Spinal cord (tissue), 10 donors: ENCODE measurements at places on chromosomes 1 and 21. TPM values are rescaled to one million over a fixed set of nuclear protein-coding genes. Genes with fewer than 3 reads are reported as not detected.

DNA sequence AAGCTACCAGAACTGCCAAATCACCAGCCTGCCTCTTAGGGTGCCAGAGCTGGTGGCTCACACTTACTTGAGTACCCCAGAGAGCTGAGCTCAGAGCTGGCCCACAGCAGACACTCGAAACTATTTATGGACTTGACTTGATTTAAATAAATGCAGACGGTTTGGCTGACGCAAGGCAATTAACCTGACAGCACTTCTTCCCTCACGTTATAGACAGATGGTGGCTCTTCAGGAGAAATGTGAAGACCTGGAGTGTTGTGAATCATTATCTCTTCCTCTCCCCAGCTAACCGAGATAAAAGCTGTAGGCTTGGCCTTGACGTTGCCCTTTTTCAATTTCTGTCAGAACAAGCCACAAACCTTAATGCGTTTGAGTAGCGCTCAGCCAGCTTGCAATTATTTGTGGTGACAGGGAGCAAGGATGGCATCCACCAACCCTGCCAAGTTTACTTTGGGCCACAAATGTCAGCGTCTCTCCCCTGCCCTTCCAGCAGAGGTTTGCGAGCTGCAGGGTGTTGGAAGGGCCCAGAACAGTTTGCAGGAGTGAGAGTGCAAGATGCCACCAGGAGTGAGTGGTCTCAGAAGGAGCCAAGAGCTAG lies 34.0 kb upstream of the BCAR3 start:
- DNase-seq: no peak

GRCh38 chr1:231734417-231734816 lies 107.8 kb downstream of the DISC1 start:
- DNase-seq: no peak

DNA sequence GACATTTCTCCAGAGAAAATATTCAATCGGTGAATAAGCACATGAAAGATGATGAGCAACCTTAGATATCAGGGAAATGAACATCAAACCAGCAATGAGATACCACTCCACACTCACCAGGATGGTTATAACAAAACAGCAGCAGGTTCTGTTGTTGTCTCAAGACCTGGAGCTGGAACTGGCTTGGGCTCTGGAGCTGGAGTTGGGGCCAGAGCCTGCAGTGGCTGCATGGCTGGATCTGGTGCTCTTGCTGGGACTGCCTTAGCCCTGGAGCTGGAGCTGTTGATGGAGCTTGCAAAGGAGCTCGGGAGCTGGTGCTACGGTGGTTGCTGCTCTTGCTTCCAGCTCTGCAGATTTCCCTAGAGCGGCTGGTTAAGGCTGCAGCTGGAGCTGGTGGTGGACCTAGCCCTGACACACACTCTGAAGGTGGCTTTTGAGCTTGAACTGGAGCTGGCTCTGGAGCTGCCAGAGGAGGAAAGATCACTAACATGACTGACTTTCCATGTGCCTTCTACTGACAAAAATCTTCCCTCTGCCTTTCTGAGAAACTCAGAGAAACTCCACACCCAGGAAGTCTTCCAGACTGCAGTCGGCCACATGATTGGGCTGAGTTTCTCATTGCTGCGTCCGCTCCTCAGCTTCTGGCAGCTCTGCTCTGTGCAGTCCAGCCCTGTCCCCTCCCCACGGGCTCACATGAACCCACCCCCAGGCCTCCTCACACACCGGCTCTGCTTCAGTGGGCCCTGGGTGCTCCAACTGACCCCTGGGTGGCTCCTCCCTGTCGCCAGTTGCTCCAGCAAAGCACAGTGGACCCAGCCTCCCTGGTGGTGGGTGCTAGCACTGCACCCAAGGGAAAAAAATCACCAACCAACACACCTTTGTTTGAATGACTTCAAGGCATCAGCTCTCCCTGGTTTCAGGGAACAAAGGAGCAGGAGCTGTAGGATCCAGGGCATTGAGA lies 139.1 kb upstream of the FMN2 start:
- no peak for DNase-seq

GRCh38 chr21:26715878-26716506 lies 129.2 kb downstream of the ADAMTS1 start:
- DNase-seq: peak; percentile 18

DNA sequence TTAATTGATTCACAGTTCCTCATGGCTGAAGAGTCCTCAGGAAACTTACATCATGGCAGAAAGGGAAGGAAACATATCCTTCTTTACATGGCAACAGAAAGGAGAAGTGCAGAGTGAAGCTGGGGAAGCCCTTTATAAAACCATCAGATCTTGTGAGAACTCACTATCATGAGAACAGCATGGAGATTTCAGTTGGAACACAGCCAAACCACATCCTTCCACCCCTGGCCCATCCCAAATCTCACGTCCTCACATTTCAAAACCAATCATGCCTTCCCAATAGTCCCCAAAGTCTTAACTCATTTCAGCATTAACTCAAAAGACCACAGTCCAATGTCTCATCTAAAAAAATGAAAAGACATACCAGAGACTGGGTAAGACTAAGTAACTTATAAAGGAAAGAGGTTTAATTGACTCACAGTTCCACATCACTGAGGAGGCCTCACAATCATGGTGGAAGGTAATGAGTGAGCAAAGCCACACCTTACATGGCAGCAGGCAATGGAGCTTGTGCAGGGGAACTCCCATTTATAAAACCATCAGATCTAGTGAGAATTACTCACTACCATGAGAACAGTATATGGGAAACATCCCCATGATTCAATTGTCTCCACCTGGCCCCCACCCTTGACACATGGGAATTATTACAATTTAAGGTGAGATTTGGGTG lies 105.2 kb downstream of the MRPL39 start:
- no peak for DNase-seq

GRCh38 chr1:153944005-153944826 lies 2.3 kb downstream of the DENND4B start:
- no peak for DNase-seq

SELL gene
- polyA plus RNA-seq: 3.7 TPM

LGR6 gene
- 5.5 TPM for polyA plus RNA-seq

OPRD1 gene
- polyA plus RNA-seq: 0.40 TPM

KCNJ6 gene
- polyA plus RNA-seq: 4.5 TPM

C1QTNF12 gene
- polyA plus RNA-seq: 1.4 TPM

OR6F1 gene
- not detected for polyA plus RNA-seq

CHD5 gene
- polyA plus RNA-seq: 51.1 TPM

MIXL1 gene
- 0.92 TPM for polyA plus RNA-seq

IGSF5 gene
- polyA plus RNA-seq: 4.8 TPM
